ENCODE measurements at places on chromosomes 5 and 9.

- no peak for DNase-seq
Measured at GRCh38 chr5:87541033-87541432, 128.3 kb upstream of the CCNH start.

- DNase-seq = no peak
Measured at GRCh38 chr5:170631466-170632195, 127.8 kb downstream of the KCNIP1 start.

DNA sequence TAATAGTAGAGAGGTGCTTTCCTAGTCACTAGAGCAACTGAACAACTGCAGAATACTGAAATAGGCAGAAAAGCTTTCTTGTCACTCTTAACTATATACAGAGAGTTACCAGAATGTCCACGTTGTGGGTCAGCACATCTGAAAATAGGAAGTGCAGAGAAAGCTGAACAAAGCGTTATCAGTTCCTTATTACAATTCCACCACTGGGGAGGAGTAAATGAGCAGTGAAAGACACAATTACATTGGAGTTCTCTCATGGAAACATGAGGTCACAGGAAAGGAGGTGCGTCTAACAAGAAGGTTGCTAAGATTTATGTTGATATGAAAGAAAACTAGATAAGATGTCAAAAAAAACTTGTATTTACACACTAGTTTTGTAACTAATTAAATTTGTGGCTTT is 461.9 kb upstream of the COX7C start:
- no peak for DNase-seq

DNA sequence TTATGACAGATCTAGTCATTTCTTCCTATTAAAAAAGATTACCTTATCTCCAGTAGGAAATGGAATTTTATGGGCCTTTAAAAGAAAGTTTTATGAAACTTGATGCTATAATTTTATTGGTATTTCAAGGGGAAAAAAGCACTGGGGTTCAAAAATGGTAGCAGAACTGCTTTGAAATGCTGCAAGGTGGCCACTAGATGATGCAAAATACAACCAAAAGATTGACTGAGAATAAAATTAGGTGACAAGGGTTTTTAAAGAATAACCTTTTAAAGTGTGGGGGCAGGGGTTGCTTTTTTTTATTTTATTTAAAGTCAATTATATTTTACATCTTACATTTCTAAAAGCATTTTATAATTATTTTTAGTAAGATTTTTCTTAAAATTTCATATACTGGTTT is 61.7 kb downstream of the KLF9 start:
- no peak for DNase-seq

- DNase-seq = no peak
Measured at GRCh38 chr9:77744841-77745430, 96.8 kb upstream of the GNA14 start.

DNA sequence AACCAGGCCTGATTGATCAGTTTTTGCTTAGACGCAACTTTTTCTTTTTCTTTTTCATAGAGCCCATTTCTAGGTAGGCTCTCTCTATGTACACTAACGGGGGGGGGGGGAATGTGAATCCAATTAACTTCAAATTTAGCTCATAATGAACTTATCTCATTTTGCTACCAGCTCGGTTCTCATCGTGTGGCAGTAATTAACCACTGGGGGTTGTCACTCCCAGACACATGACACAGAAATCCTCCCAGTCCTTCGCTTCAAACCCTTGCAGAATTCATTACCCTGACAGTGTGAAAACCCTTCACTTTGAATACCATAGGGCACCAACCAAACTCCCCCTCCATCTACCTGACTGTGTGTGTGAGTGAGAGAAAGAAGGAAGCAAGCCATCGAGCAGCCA is 144.2 kb downstream of the PAX5 start:
- DNase-seq = no peak

- no peak for DNase-seq
Measured at GRCh38 chr5:56595566-56595965, 219.8 kb upstream of the MAP3K1 start.

GRCh38 chr5:73979321-73979720 is 353.3 kb downstream of the ARHGEF28 start:
- DNase-seq = no peak

DNA sequence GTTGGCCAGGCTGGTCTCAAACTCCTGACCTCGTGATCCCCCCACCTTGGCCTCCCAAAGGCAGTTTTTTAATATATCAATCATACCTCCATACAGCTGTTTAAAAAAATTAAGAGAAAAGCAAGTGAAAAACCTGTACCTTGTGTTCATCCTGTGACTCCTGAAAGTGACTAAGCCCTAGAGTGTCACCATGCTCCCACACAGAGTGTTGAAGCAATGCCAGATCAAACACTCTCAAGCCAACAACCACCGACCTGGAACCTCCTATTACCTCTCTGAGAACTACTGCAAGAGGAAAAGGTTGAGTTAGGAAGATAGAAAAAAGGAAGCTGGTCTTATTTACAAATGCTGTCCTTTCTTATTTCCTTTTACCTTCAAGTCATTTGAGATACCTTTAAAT is 123.5 kb downstream of the RASEF start:
- DNase-seq = no peak

DNA sequence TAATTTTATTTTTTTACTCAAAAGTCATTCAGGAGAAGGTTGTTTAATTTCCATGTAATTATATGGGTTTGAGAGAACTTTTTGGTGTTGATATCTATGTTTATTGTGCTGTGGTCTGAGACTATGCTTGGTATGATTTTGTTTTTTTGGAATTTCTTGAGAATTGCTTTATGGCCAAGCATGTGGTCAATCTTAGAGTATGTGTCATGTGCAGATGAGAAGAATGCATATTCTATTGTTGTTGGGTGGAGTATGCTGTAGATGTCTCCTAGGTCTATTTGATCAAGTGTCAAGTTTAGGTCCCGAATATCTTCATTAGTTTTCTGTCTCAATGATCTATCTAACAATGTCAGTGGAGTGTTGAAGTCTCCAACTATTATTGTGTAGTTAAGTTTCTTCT is 134.9 kb downstream of the HMHB1 start:
- DNase-seq = no peak

- DNase-seq = no peak
Measured at GRCh38 chr9:126357074-126357473, 30.4 kb downstream of the MVB12B start.

DNA sequence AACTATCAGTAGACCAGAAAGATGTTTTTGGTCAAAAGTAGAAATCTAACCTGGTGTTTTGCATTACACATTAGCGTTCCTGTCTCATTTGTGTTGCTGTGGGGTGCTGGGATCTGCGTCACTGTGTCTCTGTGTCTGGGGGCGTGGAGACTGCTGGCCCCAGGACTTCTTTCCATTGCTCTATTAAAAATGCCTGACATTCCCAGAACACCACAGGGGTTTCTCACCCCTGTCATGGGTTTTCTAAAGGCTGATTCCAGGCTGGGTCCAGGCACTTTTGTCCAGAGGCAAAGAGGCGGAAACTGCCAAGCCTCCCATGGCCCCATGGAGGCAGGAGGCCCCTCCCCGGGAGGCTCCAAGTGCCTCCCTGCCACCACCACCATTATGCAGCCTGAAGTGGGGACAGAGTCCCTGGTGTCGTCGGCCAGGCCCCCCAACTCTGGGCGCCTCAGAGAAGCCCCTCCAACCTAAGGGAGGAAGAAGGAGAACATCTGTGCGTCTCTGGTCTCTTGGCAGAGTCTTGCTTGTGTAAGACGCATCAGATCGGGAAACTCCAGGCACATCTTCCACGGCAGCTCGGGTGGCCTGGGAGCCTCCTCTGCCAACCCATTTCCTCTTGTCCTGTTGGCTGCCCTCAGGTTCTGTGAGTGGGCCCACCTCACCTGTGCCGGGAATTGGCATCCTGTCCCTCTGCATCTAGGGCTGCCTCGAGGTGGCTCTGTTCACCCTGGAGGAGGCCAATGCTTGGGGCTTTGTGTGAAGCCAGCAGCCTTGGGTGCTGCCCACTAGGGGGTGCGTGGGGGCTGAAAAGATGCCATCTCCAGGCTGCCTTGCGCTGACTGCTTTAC is 13.8 kb upstream of the PLEKHG4B start:
- no peak for DNase-seq

GRCh38 chr5:93790401-93790800 is 49.0 kb upstream of the POU5F2 start:
- DNase-seq = no peak

DNA sequence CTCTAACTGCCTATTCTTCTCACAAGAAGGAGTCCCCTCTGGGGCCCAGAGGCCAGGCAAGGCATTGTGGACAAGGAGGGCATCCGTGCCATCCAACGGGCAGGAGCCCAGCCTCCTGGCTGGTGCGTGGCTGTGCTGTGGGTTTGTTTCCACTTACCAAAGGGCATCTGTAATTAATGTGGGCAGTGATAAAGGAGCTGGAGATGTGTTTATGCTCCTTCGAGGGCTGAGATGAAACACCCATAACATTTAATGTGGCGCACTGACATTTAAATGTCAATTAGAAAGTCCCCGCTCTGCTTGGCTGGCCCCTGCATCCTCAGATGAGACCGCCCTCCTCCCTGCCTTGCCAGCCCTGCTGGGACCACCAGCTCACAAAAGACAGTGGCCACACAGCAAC is 57.1 kb downstream of the KCNIP1 start:
- DNase-seq = no peak

DNA sequence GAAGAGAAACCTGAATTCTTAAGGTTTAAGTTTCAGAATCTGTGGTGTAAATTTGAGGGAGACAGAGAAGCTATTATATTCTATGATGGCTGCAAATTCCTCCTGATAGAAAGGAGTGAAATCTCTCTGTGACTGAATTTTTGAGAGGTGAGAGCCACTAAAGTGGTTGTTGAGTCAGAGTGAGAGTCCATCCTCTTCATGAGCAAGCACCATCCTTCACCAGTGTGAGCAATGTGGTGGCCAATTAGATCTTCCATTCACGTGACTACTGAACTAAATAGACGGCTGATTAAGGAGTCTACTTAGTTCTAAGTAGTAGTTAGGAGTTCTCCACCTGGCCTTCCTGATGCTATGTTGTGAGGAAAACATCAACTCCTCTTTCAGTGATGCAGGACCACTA is 147.8 kb upstream of the CCNH start:
- DNase-seq = no peak
